Psoas muscle (tissue), 8 donors: ENCODE measurements at places on chromosomes 7 and 10. TPM values are rescaled to one million over a fixed set of nuclear protein-coding genes. Genes with fewer than 3 reads are reported as not detected.

C7orf33 gene
- total RNA-seq = not detected

CDK14 gene
- 16.6 TPM for total RNA-seq

DNA sequence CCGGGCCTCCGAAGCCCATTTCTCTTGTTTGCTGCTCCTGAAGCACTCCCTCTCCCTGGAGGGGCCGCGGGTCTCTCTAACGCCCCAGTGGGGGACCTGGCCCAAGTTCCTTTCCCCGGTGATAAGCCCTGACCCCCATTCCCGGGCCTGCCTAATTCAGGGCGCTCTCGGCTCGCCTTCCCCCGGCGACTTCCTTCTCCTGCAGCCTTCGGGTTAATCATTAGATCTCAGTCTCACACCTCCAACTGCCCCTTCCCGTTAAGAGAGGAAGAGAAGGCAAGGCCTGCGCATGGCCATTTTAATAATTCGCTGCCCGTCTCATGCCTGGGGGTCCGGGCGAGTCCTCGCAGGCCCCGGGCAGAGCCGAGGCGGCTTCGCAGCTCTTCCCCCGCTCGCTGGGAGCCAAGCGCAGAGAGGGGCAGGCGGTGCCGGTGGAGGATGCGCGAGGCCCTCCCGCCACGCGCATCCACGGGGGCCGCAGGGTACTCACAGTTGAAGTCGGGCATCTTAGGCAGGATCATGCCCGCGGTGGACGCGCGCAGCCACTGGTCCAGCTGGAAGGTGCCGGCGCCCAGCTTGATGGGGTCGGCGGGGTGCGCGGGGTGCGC, 1.2 kb downstream of the MNX1 start:
- H3K4me3 ChIP-seq = peak overlapping the region; percentile 49
- no peaks in the 10 kb centered on the region for H3K36me3 ChIP-seq
- no peak overlapping the region for H3K27ac ChIP-seq
- peaks cover 19% of the 10 kb centered on the region for H3K4me1 ChIP-seq
- no peak for DNase-seq

DNA sequence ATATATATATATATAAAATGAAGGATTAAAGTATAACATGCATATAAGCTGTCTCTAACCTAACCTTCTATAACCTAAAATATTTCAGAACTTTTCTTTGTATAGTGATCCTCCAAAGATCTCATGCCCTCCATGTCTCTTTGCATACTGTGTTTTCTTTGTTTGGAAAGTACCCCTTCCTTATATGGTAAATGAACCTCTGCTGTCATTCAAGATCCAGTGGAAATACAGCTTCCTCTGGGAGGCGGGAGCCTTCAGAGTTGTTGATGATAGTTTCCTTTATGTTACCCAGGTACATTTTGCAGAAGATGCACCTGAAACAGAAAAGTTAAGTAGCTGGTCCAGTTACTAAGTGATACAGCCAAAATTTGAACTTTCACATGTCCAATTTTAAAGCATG, 233.3 kb upstream of the FOXP2 start:
- H3K36me3 ChIP-seq = no peaks in the 10 kb centered on the region
- H3K4me1 ChIP-seq = no peaks in the 10 kb centered on the region
- DNase-seq = no peak
- no peak overlapping the region for H3K4me3 ChIP-seq
- no peaks in the 10 kb centered on the region for H3K27me3 ChIP-seq

- no peaks in the 10 kb centered on the region for H3K27me3 ChIP-seq
- peak overlapping the region; percentile 77 for H3K4me3 ChIP-seq
- no peak overlapping the region for H3K27ac ChIP-seq
These were observed 19.8 kb upstream of the ZNF273 start for GRCh38 chr7:64883113-64883905.

GRCh38 chr10:73965890-73966768, 31.8 kb upstream of the VCL start:
- H3K27me3 ChIP-seq = no peaks in the 10 kb centered on the region
- H3K27ac ChIP-seq = peak overlapping the region; percentile 84
- peaks cover 6% of the 10 kb centered on the region for H3K4me1 ChIP-seq
- peak overlapping the region; percentile 40 for H3K4me3 ChIP-seq
- peak; percentile 73 for DNase-seq

DNA sequence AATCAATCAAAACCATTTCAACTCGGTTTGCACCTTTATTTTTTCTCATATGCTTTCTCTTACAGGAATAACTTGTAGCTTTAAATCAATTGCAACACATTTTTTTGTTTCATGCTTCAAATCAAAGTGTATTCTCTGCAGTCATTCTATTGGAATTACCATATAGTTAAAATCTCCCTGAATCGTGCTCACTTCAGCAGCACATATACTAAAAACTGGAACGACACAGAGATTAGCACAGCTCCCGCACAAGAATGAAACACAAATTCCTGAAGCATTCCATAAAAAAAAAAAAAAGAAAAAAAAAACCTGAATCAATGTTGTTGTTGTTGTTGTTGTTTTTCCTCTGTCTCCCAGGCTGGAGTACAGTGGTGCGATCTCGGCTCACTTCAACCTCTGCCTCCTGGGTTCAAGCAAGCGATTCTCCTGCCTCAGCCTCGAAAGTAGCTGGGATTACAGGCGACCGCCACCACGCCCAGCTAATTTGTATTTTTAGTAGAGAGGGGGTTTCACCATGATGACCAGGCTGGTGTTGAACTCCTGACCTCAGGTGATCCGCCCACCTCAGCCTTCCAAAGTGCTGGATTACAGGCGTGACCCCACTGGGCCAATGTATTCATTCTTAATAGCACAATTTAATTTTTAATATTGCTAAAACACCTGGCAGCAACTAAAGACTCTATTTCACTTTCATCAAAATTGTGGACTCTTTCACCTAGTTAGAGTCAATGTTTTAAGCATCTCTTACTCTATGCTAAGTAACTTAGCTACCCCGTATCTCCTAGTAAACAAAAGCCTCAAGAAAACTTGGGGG, 26.3 kb downstream of the ANKRD61 start:
- no peak overlapping the region for H3K27ac ChIP-seq
- DNase-seq = no peak
- H3K36me3 ChIP-seq = no peaks in the 10 kb centered on the region

GRCh38 chr7:108808549-108809266, 239.0 kb downstream of the DNAJB9 start:
- no peak for DNase-seq
- H3K4me1 ChIP-seq = no peaks in the 10 kb centered on the region
- no peaks in the 10 kb centered on the region for H3K27me3 ChIP-seq
- no peak overlapping the region for H3K27ac ChIP-seq
